ENCODE measurements at places on chromosomes 16 and 17.

DNA sequence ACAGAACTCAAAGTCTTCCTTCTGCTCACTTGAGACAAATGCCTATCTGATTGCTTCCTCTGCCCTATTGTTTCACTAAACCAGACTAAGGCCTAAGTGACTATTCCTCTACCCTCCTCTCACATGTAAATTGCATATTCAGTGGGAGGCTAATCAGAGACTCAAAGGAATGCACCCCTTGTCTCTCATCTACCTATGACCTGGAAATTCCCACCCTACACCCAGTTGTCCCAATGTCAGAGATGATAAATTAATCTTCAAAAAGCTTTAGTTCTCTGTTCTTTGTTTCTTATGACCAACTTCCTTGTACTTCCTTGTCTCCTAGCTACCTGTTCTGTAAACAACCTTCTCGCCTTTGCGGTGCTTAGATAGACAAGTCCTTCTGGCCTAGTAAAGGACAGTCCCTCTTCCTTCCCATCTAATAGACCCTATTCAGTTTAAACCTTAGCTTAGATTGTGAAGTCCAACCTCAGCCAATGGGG is 76.0 kb downstream of the EMP2 start:
- DNase-seq: no peak

DNA sequence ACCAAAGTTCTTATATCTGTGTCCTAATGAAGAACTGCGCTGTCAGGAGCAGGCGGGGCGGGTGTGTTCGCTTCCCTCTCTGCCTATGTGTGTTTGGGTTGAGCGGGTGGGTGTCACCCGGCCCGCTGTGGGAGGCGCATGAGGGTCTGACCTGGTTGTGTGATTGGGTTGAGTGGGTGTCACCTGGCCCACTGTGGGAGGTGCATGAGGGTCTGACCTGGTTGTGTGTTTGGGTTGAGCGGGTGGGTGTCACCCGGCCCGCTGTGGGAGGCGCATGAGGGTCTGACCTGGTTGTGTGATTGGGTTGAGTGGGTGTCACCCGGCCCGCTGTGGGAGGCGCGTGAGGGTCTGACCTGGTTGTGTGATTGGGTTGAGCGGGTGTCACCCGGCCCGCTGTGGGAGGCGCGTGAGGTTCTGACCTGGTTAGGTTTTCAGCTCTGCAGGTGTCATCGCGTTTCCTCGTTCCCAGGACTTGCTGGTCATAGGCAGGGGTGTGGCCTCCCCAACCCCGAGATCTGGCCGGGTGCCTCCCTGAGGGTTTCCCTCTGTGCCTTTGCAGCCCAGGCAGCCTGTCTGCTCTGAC is 69.6 kb upstream of the ZNF750 start:
- no peak for DNase-seq

DNA sequence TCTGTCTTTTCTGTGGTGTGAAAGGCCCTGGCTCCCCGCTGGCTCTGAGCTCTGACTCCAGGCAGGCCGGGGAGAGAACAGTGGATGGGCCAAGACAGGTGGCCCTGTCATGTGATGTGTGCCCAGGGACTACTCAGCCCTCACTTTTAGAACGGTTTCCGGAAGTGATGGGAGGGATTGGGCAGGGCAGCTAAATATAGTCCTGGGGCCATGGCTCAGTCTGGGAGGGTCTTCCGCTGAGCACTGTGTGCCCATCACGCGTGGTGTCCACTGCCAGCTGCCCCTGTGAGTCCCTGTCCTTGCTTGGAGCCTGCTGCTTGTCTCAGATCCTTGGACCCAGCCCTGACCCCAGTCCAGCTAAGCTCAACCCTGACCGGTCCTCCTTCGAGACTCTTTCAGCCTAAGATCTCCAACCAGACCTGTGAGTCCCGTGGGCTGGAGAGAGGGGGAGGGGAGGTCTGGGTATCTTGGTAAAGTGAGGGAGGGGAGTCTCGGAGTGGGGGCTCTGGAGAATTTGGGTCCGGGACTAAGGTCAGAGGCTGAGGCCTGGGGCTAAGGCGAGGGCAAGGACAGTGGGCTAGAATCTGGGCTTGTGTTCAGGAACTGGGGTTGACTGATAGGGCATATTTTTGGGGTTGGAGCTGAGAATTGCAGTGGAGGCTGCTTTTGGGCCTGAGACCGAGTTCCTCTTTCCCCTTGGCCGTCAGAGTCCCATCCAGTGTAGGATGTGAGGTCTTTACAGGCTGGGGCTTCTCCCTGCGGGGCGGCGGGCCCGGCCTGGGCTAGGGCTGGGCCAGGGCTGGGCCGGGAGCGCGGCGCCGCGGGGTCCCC is at the start of gene TRIM72:
Gene TRIM72 (plus strand): TSS at position 243 of the 831 bp plus-strand sequence. CDS start 620 bp downstream, outside the sequence.
- DNase-seq: no peak

DNA sequence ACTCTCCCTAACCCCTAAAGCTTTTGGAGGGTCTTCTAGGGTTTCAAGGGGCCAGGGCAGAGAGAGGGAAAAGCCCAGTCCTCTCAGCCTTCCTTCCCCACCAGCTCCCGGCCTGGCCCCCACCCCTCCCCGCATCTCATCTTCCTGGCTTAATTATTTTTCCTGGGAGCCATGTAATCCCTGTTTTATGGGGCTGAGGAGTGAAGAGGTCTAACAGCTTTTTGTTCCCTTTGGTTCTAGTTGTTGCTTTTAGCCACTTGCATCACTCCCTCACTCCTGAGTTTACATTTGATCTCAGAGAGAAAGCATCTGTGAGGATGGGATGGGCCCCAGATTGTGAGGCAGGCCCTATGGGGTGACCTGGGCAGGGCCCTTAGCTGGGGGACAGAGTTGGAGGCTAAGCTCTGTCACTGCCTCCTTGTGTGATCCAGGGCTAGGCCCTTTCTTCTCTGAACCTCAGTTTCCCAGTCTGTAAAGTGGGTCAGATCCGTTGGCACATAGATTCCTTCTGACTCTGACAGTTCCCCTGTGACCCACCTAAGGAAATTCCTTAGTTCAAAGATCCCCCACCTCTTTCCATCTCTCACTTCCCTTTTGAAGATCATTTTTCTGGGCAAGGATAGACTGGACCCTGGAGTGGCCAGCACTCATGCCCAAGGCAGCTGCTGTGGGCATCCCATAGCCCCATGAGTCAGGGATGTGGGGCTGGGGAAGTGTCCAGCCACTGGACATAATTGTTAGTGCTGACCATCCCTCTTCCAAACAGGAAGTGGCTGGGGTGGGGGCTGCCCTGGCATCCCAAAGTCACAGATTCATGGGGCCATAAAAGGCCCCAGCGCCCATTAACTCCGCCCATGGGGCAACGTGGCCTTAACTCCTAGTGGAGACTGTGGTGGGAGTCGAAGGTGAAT is 20.1 kb downstream of the UNC119 start:
- DNase-seq: no peak

Measured in SK-N-SH (cell line).